ENCODE measurements at places on chromosomes 5 and 9. TPM values are rescaled to one million over a fixed set of nuclear protein-coding genes. Genes with fewer than 3 reads are reported as not detected.

The IFNA1 gene
- polyA plus RNA-seq: not detected

The OR5C1 gene
- polyA plus RNA-seq: not detected

The CER1 gene
- not detected for polyA plus RNA-seq

DNA sequence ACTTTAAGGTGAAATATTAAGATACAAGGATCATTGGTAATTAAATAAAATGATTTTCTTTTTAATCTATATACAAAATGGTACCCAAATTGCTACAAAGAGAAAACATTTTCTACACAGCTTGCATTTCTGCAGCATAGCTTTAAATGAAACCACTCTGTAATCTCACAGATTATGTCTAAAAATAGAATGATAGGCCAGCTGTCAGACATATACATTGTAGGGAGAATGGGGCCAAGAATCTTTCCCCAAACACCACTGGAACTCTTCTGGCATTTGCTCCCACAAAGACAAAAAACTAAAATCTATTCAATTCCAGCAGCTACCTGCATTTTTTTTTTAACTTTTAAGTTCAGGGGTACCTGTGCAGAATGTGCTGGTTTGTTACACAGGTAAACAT is 124.1 kb upstream of the NR5A1 start:
- no peaks in the 10 kb centered on the region for H3K4me1 ChIP-seq
- no peak for DNase-seq
- no peaks in the 10 kb centered on the region for H3K27me3 ChIP-seq
- H3K36me3 ChIP-seq: no peaks in the 10 kb centered on the region
- H3K4me3 ChIP-seq: no peak overlapping the region

DNA sequence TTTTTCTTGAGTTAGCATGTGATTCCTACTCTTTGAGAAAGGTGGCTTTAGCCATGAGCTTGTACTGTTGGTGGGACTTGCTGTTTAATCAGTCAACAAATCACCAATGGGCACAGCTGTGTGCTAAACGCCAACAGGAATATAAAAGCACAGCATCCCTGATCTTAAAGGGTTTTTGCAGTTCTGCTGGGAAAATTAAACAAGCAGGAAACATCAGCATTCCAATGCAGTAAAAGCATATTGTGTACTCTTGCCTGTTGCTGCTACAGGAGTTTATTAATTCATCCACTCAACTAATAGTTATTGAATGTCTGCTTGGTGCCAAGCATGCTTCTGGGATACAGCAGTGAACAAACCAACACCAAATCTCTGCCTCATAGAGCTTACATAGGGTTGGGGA is 27.4 kb upstream of the F2RL1 start:
- H3K27ac ChIP-seq: peak overlapping the region; percentile 100
- H3K4me1 ChIP-seq: peaks cover 29% of the 10 kb centered on the region
- no peaks in the 10 kb centered on the region for H3K36me3 ChIP-seq
- H3K27me3 ChIP-seq: no peaks in the 10 kb centered on the region
- H3K4me3 ChIP-seq: no peak overlapping the region

GRCh38 chr5:157160001-157160400 is 6.1 kb downstream of the GARIN3 start:
- no peak overlapping the region for H3K4me3 ChIP-seq
- no peaks in the 10 kb centered on the region for H3K4me1 ChIP-seq
- H3K27ac ChIP-seq: no peak overlapping the region
- no peak for DNase-seq
- peaks cover 16% of the 10 kb centered on the region for H3K27me3 ChIP-seq

GRCh38 chr5:75611311-75612225 is at the start of gene ANKDD1B:
Gene ANKDD1B, plus strand, starts transcription at chr5:75611453. Its CDS starts 182 bp downstream, at chr5:75611635.
- no peaks in the 10 kb centered on the region for H3K27me3 ChIP-seq
- H3K36me3 ChIP-seq: peaks cover 2% of the 10 kb centered on the region
- H3K27ac ChIP-seq: no peak within 1 kb of the TSS
- H3K4me1 ChIP-seq: peaks cover 2% of the 10 kb centered on the region

DNA sequence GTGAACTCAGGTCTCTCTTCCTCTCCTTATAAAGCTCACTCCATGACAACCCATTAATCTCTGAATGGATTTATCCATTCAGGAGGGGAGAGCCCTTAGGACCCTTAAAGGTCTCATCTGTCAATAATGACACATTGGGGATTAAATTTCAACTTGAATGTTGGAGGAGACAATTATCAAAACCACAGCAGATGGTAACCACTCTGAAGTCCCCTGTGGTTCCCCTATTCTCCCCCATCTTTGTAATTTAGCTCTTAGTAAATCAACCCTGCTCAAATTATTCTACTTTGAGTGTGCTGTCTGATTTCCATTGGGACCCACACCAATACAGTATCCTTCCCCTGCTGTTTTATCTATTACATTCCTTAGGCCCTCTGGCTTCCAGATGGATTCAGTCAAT is 72.0 kb upstream of the RAI14 start:
- no peak overlapping the region for H3K4me3 ChIP-seq
- H3K27ac ChIP-seq: no peak overlapping the region
- H3K36me3 ChIP-seq: no peaks in the 10 kb centered on the region
- DNase-seq: no peak
- H3K27me3 ChIP-seq: no peaks in the 10 kb centered on the region
- H3K4me1 ChIP-seq: no peaks in the 10 kb centered on the region

DNA sequence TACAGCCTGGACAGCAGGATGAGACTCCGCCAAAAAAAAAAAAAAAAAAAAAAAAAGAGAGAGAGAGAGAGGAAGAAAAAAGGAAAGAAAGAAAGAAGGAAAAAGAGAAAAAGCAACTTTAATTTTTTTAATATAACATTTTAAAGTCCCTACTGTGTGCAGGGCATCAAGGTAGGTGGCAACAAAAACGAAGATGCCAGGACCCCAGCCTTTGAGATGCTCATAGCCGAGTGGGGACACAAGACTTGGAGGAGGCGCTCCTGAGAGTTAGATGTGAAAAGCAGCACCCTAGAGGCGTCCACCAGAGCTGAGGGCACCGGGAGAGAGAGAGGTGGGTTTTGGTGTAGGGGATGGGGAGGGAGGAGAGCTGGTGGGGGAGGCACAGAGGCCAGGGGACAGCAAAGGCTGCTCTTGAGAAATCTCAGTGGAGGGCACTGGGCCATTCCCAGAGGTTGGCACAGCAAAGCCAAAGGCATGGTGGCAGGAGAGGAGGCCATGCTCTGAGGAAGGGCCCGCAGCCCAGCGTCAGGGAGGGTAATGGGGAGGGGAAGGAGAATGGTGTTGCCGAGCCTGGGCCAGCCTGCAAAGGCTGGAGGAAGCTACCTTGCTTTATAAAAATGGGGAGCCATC is 135.6 kb downstream of the C9orf50 start:
- DNase-seq: no peak
- H3K4me3 ChIP-seq: no peak overlapping the region
- H3K27ac ChIP-seq: peak overlapping the region; percentile 100
- no peaks in the 10 kb centered on the region for H3K36me3 ChIP-seq
- H3K27me3 ChIP-seq: no peaks in the 10 kb centered on the region
- H3K4me1 ChIP-seq: peaks cover 83% of the 10 kb centered on the region

GRCh38 chr9:124771867-124772679 is 962 bp upstream of the NR6A1 start:
- H3K36me3 ChIP-seq: no peaks in the 10 kb centered on the region
- no peaks in the 10 kb centered on the region for H3K27me3 ChIP-seq
- DNase-seq: peak; percentile 89
- H3K4me3 ChIP-seq: peak overlapping the region; percentile 75
- H3K27ac ChIP-seq: peak overlapping the region; percentile 71
- H3K4me1 ChIP-seq: peaks cover 11% of the 10 kb centered on the region

GRCh38 chr9:98774746-98775145 is 21.6 kb downstream of the ANKS6 start:
- H3K27me3 ChIP-seq: no peaks in the 10 kb centered on the region
- peak; percentile 71 for DNase-seq
- H3K27ac ChIP-seq: no peak overlapping the region
- peaks cover 25% of the 10 kb centered on the region for H3K36me3 ChIP-seq

DNA sequence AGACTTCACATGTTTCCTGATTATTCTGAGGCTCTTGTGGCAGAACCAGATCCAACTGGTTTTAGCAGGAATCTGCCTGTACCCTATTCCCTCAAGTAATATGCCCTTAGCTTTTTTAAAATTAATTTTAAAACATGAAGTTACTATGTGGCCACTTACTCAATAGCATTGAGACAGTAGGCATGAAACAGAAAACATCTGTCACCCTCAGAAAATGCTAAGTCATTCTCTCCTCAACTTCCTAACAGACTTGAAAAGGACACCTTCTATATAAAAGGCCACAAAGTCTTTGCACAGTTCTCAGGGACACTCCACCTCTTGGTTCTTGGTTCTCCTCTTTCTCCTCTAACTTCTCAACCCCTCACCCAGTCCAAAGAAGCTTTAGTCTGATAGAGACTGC is 277.8 kb downstream of the RAB3C start:
- H3K27ac ChIP-seq: no peak overlapping the region
- no peak for DNase-seq
- no peaks in the 10 kb centered on the region for H3K36me3 ChIP-seq
- no peaks in the 10 kb centered on the region for H3K4me1 ChIP-seq

DNA sequence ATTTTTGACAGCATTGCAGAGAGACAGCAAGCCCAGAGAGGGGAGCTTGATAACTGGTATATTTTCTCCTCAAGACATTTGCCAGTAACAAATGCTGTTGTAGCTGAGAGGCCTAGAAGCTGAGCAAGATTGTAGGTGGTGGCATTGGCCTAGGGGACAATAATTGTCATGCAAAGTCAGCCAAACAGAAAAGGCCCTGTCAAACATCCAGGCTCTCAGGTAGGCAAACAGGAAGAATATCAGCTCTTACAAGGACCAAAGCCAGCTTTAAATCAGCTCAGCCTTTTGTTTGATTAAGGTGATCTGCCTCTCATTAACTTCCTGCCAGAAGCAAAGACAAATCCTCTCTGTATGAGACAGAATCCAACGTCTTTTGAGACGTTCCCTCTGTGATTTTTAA is 29.7 kb upstream of the BARX1 start:
- no peaks in the 10 kb centered on the region for H3K4me1 ChIP-seq
- H3K27me3 ChIP-seq: no peaks in the 10 kb centered on the region
- H3K4me3 ChIP-seq: no peak overlapping the region
- no peaks in the 10 kb centered on the region for H3K36me3 ChIP-seq
- DNase-seq: no peak
